Stimulated activated CD4-positive, alpha-beta T cell treated with anti-CD3 and anti-CD28 coated beads, Interleukin-15, amount 100 ng/mL, for 1 hour (primary cell): ENCODE measurements at places on chromosomes 7 and 10.

DNA sequence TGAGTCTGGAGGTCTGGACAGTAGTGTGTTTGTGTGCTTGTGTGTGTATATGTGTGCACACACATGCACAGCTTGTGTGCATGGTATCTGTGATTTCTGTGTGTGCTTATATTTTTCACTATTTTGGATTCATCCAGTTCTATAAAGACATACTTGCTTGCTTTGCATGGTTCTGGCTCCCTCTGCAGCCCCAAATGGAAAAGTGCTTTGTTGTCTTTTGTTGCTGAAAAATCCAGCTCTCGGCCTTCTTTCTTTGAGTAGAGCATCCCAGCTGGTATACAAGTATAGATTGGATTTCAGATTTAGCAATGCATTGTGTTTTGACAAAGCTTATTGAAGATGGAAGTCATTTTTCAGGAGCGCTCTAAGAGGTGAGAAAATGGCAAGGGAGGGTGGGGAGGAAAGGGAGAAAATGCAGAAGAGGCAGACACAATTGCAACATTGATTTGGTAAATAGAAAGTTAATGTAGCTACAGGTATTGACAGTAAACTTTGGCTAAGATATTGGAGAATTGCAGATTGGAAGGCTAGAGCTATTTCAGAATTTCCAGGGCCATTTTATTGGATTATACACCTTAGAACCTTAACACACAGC is 333.9 kb downstream of the AUTS2 start:
- DNase-seq = no peak

DNA sequence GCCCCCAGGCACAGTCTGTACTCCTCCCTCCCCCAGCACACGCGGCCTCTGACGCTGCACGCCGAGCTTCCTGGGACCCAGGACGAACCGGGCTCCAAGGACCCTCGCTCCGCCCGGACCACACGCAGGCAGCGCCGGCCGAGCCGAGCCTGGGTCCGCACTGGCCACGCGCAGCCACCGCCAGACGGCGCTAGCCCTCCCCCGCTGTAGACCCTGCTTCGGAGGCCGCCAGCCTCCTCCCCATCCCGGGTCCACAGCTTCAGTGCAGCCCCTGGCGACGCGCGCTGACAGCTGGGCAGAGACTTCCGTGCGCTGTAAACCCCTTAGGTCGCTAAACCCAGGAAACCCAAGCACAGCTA is 936 bp upstream of the TCERG1L start:
- DNase-seq = no peak

GRCh38 chr10:30254926-30255325 is 94.2 kb downstream of the MTPAP start:
- no peak for DNase-seq

DNA sequence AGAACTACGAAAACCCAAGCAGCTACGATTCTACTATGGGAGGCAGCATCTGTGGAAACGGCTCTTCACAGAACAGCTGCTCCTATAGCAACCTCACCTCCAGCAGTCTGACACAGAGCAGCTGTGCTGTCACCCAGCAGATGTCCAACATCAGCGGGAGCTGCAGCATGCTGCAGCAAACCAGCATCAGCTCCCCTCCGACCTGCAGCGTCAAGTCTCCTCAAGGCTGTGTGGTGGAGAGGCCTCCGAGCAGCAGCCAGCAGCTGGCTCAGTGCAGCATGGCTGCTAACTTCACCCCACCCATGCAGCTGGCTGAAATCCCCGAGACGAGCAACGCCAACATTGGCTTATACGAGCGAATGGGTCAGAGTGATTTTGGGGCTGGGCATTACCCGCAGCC is 81.6 kb upstream of the SAMD8 start:
- DNase-seq = no peak

GRCh38 chr7:33727315-33727714 is 178.0 kb upstream of the BMPER start:
- no peak for DNase-seq

GRCh38 chr7:2604608-2605174 is 27.1 kb upstream of the TTYH3 start:
- no peak for DNase-seq

DNA sequence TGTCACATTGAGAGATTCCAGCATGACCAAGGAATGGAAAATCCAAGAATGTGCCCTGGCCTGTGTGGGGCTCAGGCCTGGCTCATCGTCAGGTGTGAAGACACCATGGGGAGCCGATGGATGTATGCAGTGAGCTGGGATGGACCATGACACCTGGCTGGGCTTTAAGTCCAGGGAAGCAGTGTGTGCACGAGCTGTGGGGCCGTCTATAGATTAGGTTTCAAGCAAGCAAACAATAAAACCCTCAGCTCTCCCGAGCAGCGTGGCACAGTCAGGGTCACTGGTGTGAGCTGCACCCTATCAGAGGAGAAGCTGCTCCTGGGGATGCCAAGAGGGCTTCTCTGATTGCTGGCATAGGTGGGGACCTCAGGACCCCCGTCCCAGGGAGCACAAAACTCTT is 50.5 kb upstream of the DLG5 start:
- no peak for DNase-seq

- no peak for DNase-seq
Measured at GRCh38 chr7:155312633-155313032, 15.0 kb downstream of the INSIG1 start.

GRCh38 chr7:130483031-130483430 is 8.9 kb upstream of the MEST start:
- DNase-seq = no peak

DNA sequence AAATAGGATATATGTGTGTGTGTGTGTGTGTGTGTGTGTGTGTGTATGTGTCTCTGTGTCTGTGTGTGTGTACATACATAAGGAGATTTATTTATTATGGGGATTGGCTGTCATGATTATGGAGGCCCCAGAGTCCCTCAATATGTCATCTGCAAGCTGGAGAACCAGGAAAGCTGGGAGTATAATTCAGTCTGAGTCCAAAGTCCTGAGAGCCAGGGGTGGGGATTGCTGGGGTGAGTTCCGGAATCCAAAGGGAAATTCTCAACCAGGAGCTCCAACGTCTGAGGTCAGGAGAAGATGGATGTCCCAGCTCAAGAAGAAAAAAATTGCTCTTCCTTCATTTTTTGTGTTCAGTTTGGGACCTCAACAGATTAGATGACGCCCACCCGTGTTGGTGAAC is 50.7 kb upstream of the PLPP4 start:
- DNase-seq = no peak

GRCh38 chr7:158246272-158246959 is 341.2 kb downstream of the PTPRN2 start:
- no peak for DNase-seq

GRCh38 chr7:111437736-111438135 is 124.6 kb downstream of the IMMP2L start:
- DNase-seq = no peak

DNA sequence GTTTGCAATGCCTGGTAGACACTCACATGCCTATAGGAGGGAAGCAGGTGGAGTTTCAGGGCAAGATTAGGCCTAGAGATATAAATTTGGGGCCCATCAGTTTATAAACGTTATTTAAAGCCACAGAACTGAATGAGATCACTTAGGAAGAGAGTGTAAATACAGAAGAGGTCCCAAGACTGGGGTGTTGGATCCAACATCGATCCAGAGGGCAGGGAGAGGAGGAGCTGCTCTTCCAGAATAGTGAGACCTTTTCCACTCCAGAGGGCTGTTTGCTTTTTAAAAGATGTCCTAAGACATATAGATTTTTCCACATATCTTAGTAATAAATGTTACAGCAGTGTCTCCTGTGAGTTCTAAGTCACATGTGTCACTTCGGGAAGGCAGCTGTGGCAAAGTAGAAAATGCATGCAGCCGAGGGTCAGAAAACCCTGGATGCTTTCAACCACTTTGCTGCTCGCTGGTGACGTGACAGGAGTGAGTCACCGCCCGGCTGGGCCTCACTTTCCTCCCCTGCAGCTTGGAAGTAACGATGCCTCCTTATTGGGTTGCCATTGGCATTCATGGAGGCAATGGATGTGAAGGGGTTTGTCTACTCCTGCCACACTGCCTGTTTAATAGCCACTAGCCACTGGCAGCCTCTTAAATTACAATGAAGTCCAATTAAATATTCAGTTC is 95.4 kb downstream of the TRIL start:
- DNase-seq = no peak

DNA sequence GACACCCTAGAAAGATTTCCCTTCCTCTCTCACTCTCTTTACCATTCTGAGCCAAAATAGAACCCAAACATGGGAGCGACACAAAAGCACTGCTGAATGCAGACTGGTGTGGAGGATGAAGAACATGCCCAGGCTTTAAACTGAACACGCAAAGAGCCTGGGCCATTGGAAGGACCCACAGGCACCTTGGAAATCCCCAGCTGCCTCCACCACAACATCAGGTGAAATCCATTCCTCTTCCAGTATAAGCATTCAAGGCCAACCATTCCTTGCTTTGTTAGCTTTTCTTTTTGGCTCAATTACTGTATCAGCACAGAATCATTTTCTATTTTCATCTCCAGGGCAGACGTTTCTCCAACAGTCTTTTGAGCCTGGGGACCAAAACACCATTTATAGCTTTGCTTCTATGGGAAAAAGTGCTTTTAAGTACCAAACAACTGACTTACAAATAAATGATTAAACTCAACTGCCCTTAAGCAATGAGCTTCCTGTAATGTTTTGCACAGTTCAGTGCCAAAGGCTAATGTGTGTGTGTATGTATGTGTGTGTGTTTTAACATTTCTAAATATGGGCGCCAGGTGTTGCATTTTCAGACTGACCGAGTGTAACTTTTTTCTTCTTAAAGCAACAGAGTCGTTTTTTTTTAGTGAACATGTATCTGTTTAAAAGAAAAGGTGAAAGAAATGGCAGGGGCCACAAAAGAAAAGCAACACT is 16.2 kb upstream of the BLNK start:
- DNase-seq = no peak

DNA sequence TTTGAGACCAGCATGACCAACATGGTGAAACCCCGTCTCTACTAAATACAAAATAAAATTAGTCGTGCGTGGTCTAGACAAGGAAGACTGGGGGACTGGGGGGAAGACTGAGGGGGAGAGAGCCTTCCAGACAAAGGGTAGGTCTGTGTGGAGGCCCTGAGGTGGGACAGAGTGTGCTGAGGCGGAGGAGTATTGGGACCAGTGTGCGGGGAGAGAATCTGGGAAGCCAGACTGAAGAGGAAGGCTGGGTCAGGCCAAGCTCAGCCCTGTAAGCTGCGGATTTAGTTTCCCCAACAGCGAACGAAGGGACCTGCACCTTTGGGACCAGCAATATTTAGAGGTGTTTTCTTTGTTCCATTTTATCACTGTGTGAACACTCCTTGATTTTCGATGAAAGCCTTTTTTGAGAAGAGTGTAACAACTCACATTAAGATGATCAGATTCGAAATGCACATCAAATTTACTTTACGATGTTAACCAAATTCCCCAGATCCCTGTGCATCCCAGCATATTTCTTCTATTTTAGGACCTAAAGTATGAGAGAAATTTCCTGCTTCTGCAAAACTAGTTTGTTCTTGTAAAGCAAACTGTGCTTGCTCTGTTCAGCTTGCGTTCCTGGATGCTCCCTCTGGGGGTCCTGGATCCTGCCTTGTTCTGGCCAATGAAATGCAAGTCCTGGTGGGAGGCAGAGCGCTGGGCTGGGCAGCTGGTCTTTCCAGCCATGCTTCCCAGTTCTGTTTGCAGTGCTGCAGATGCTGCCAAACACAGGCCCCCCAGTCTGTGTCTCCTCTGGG is 39.4 kb downstream of the PLAU start:
- no peak for DNase-seq

GRCh38 chr10:126085806-126086205 is 189.4 kb downstream of the FANK1 start:
- DNase-seq = no peak
